ENCODE measurements at places on chromosomes 16 and 17.

DNA sequence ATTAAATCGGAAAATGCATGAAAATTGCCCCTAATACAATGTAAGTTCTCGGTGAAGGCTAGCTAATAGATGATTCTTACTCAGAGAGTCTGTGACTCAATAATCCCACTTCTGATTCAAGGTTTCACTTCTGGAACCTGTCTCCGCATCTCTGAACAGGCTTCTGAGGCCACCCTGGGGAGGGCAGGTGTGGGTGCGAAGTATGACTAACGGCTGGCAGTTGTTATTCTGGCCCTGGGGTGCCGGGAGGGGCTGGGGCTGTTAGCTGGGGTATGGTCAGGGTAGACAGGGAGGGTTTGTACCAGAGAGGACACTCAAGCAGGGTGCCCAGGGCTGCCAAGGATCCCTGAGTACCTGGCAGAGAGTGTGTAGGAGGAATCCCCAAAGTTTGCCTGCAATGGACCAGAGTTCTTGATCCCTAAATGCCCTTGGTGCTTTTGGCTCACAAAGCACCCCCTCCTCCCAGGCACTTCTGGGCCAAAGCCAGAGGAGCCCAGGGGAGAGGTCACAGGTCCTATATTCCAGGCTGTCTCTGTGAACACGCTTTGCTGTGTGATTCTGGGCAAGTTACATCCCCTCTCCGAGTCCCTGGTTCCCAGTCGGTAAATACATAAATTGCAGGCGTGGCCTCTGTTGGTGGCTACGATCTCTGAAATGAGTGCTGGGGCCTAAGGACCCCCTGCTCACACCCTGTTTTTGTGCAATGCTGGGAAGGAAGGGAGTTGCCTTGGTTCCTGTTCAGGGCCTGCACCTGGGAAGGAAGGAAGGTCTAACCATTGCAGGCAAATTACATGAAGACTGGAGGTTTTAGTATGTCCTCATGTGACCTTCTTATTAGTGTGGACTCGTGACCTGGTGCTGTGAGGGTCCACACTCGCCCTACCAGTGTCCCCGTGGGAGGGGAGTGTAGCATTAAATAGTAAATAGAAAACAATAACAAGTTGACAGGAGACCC, 49.9 kb upstream of the CPNE2 start:
- no peak for DNase-seq

DNA sequence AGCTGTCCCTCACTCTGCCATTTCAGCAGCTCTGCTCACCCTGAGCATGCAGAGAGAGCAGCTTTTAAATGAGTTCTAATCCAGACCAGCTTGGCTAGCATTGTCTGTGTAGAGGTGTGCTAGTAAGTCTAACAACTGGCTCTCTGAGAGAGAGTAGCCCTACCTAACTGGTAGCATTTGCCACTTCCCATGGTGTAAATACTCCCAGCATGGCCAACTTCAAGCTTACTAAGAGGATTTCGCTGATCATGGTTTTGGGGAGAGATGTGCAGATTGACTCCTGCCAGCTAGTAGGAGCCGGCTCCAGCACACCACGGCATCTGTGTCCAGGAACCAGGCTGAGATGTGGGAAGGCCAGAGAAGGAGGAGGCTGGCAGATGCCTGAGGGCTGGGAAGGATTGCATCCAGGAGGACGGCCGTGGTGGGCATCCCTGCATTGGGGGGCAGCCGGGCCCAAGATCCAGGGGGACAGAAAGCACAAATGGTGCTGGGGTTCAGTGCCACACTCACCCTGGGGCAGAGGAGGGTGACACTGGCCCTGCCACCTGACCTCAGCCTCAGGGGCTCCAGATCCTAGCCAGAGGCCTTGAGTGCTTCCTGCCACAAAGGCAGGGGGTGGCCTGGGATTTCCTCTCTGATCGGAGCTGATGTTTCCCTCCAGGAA, 394.9 kb upstream of the TNRC6C start:
- DNase-seq: no peak

GRCh38 chr17:301681-302299, 50.8 kb downstream of the RPH3AL start:
- no peak for DNase-seq

- no peak for DNase-seq
Measured at GRCh38 chr16:1154291-1154886, 1.5 kb downstream of the CACNA1H start.

DNA sequence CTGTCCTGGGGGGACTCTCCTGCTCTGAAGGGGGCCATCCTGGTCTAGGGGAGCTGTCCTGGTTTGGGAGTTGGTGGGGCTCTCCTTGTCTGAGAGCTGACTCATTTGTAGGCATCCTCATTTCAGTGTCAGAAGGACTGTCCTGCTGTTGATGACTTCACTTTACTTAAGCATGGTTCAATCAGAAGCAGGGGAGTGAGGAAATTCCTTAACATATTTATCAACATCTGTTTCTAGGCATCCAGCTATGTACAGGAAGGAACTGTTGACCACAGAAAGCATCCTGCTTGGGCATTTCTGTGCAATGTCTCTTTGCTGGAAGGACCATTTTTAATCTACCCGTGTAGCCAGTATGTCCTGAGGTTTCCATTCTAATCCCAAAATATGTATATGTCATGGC, 502.7 kb upstream of the HSBP1 start:
- DNase-seq: no peak

DNA sequence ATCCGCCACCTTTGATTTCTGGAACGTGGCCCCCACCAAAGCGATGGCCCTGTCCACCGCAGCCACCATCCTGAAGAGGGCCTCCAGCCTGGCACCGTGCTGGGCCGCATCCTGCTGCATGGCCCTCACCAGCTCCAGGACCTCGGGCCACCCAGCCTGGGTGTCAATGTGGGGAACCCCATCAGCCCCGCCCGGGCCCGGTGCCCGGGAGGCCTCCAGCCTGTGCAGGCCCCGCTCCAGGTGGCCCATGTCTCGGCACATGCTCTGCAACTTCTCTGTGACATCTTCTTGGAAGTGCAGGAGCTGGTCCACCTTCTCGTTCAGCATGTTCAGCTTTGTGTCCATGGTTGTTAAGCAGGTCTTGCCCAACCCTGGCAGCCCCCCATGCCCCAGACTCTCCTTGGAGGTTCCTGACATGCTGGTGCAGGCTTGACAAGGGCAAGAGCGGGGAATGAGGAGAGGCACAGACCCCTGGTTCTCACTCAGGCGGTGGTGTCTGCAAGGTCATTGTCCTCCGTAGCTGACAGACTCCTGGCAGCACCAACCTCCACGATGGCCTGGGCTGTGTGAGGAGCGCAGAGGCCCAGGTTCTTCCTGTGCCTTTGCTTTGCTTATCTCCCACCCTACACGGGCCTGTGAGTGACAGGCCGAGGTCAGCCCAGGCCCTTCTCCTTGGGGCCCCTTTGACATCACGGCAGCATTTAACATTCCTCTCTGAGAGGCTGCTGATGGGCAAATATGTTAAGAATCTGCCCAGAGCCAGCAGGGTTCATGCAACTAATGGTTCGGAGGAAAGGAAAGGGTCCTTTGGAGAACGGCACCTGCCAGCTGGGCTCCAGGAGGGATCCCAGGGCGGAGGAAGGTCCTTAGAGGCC, at the start of gene MYLK3:
MYLK3 (minus strand) TSS at position 568 of the 875 bp plus-strand sequence; CDS start at position 417, 151 bp downstream.
- peak; percentile 43 for DNase-seq

DNA sequence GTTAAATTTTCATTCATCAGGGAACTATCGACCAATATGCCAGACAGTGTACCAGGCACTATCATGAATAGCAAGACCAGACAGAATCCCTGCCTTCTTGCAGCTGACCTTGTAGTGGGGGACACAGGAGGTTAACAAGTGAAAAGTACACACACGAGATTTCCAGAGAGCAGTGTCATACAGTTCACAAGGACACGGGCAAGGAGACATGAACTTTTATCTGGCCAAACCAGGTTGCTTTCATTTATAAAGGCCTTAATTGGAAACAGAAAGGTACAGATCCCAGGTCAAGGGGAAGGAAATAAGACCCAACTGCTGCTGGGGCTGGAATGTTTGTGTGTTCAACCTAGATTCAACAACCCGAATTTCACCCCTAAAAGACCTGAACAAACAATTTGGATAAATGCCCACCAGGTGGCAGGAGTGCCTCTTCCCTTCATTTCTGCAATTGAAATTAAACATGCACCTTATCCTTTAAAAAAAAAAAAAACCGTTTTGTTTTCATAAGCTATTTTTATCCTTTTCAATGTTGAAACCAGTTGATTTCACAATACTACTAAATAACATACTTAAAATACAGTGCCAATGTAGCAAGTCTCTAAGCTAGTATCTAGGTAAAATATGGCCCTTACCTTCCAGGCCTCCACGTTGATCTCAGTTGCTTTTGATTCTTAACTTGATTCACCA, 65.9 kb downstream of the EMP2 start:
- DNase-seq: peak; percentile 62

DNA sequence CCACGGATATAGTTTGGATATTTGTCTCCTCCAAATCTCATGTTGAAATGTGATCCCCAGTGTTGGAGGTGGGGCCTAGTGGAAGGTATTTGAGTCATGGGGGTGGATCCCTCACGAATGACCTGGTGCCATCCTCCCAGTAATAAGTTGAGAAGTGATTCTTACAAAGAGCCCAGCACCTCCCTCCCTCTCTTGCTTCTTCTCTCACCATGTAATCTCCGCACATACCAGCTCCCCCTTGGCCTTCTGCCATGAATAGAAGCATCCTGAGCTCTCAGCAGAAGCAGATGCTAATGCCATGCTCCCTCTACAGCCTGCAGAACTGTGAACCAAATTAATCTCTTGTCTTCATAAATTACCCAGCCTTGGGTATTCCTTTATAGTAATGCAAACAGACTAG, 41.9 kb upstream of the RBBP6 start:
- no peak for DNase-seq

DNA sequence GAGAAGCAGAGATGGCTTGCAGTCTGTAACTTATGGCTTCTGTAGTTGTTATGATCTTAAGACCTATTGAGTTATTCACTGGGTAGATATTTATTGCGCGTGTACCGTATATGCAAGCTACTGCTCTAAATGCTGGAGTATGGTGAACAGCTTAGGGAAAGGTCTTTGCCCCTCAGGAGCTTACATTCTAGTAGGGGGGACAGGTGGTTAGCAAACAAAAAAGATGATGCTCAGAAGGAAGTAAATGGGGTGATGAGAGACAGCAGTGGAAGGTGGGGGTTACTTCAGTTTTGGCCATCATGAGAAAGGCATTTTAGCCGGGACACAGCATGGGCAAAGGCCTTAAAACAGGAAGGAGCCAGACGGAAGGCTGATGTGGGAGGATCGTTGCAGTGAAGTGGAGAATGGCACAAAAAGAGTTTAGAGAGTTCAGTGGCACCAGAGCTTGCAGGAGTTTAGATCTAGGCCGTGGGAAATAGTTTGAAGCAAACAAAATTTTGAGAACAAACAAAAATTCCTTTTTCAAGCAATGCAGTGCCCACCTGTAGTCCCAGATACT, 2.1 kb downstream of the ARMC7 start:
- DNase-seq: no peak

DNA sequence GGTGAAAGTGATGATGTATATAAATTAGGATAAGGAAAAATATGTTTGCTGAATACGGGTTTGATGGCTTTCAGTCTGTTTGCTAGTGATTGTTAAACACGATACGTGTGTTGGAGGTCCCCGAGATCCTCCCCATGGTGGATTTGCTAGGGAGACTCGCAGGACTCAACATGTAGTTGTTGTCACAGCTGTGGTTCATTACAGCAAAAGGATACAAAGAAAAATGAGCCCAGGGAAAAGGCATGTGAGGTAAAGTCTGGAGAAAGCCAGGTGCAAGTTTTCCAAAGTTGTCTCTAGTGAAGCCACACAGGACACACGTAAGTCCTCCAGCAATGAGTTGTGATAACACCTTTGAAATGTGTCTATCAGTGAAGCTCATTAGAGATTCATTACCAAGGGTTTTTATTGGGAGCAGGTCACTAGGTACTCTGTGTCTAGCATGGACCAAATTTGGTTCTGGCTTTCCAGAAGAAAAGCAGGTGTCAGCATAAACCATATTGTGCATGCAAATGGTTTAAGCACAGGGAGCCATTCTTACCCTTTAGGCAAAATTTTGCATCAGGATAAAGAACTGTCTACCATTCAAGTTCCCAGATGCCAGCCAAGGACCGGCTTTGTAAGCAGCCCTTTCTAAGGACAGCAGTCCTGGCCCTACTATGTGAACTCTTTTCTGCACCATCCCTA, 215.2 kb upstream of the WSCD1 start:
- no peak for DNase-seq

DNA sequence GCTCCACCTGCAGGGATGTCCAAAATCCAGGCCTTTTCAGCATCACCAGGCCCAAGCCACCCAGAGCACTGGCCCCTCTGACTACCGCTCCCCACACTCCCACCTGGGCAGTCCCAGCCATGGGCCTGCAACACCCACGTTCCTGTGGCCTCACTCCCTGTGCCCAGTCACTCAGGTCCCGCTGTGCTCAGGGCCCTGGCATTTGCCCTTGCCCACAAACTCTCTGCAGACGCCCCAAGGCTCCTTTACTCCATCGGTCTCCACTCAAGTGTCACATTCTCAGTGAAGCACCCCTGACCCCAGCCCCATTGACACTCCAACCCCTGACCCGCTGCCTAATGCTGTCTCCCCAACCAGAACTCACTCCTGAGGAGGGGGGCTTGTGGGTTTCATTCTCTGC, 23.6 kb downstream of the MPG start:
- DNase-seq: no peak

DNA sequence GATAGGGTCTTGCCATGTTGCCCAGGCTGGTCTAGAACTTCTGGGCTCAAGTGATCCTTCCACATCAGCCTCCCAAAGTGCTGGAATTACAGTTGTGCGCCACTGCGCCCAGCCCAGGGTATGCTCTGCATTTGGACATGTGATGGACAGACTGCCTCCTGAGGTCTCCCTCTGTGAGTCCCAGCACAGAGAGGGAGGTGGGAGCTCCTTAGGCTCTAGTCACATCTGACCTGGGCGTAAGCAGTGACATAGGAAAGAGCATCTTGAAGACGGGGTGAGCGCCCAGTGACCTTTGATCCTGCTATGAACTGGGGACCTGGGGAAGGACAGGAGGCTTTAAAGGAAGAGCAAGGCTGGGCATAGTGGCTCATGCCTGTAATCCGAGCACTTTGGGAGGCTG, 2.2 kb upstream of the GFAP start:
- DNase-seq: no peak

DNA sequence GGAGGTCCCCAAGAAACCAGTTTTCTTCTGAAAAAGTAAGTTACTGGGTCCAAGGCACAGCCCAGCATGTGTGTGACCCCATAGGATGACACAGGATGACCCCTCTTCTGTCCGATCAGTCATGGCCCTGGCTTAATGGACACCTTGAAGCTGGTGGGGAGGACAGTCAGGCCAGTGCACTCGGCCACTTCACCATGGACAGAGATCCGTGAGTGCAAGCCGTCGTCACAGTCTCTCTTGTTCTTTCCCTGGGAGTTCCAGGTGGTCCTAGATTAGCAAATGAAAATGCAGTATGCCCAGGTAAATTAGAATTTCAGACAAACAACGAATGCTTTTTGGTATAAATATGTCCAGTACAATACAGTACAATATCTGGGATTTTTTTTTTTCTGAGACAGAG, 1.4 kb upstream of the RNF222 start:
- no peak for DNase-seq
